ENCODE measurements at places on chromosomes 12 and 14.

- no peak for DNase-seq
Observed at GRCh38 chr14:67311868-67312267, 47.7 kb downstream of the ATP6V1D start.

- DNase-seq: no peak
Observed at GRCh38 chr12:70948236-70948975, 27.9 kb upstream of the PTPRR start.

DNA sequence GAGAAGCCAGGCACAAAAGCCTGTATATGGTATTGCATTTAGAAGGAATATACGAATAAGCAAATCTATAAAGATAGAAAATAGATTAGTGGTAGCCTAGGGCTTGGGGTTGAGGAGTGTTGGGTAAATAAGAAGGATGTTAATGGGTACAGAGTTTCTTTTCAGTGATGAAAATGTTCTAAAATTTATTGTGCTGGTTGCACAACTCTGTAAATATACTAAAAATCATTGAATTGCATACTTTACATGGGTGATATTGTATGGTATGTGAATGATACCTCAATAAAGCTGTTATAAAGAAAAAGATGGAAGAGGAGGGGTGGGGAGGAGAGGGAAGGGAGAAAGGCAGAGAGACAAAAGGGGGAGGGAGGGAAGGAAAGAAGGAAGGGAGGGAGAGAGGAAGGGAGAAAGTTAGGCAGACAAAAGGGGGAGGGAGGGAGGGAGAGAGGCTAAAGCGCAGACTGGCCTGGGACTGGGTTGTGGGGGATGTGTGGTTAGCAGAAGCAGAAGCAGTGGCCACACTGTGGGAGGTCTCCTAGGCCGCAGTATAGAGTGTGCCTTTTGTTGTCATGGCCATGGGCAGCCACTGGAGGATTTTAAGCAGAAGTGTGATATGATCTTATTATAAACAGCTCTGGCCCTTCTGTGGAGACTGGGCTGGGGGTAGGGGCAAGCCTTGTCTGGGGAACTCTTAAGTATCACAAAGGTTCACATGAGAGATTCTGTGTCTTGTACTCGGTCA, 73.6 kb upstream of the ELK3 start:
- DNase-seq: peak; percentile 83

DNA sequence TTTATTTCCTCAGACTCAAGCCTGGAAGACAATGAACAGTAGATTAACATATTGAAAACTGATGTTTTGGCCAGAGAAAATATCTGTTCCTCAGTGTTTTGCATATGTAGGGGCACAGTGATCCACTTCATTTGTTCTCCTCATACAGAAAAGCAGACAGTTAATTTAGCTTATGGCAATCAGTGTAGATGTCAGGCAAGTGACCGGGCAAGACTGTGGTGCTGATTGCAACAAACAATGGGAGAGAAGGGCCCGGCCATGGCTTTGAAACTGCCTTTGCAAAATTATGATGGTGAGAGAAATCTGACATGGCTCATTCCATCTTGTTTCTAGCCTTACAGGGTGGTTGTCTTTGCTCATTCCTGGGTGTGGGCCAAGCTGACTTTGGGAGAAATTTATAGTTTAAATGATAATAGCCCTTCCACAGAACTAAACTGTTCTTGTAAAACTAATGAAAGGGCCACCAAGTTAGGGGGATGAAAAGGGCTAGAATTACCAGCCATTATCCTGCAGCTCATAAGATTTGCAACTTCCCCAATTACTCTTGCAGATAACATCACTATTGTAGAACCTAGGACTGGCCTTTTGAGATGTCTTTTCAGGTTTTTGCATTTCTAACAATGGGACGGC, 220.3 kb downstream of the KTN1 start:
- no peak for DNase-seq

DNA sequence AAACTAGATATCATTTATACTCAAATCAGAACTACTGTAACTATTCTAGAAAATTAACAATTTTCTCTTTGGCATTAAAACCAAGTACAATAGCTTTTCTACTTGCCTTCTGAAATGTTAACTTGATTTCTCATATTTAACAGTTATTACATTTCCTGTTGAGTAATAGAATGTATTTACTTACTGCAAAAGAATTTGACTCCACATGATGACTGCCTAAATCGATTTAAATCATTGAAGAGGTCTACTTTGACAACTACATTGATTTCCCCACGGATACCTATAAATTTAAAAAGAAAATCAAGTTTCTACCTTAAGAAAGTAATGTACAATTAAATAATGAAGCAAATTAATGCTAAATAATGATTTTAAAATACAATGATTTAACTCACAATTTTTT, 18.9 kb downstream of the C2CD5 start:
- DNase-seq: no peak

- DNase-seq: no peak
Observed at GRCh38 chr12:91555436-91556415, 373.1 kb upstream of the DCN start.

- peak; percentile 7 for DNase-seq
Observed at GRCh38 chr14:65421201-65421981, 8.9 kb downstream of the FUT8 start.

DNA sequence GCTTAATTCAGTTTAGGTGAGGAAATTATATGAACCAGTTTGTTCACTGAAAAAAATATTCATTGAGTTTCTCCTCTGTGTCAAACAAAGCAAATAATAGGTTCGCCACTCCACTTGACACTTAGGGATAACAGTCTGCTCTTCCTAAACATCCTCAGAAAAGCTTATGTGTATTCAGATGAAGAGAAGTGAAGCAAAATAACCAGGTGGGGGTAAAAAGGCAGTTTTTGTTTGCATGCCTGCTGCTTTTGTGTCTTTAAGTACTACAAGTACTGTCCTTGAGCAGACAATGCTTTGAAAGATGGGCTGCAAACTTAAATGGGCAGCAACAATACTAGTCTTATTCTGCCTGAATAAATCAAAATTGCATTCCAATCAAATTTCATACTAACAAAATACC, 910.7 kb upstream of the MDGA2 start:
- no peak for DNase-seq

- peak; percentile 45 for DNase-seq
Observed at GRCh38 chr14:105087308-105087962, 22.2 kb upstream of the GPR132 start.

DNA sequence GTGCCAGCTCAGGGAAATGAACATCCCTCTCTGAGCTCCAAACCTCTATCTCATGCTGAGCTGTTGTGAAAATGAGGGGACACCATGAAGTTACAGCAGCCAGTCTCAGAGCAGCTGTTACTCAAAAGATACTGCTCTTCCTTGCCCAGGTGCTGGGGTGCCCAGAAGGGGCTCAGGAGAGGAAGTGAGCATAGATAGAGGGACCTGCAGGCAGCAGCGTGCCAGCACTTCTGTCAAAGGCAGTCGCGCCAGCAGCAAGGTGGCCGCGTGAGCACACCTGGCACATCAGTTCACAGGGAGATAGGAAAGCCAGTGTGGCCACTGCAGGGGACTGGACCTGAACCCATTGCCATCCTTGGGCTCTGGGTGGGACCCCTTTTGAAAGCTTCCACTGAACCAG, 27.8 kb downstream of the C14orf132 start:
- no peak for DNase-seq

- no peak for DNase-seq
Observed at GRCh38 chr12:16670456-16671050, 64.6 kb upstream of the LMO3 start.

DNA sequence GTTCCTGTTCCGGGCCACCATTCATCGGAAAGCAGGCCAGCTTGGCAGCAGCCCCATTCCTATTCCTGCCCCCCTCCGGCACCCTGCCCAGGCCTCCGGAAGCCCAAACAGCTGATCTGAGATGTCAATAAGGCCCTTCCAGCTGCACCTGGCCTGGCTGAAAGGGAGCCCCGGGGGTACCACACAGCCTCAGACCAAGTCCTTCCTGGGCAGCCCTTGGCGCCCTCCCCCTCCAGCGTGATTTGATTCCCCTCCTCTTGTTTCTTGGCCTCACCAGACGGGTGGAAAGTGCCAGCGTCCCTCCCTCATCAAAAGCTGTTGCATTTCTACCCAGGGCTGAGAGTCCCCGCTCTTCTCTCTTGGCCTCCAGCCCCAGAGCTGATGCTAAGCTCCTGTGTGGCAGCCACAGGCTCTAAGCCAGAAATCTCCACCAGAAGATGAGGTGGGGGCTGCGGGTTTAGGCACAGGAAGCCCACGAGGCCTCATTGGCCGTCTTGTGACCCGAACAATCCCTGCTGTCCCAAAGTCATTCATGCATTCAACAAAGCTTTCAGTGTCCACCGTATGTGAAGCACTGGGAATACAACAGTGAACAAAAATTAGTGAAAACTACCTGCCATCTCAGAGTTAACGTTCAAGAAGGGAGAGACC, 215.4 kb downstream of the SLC41A2 start:
- DNase-seq: no peak

GRCh38 chr12:14190694-14191093, 174.8 kb upstream of the ATF7IP start:
- DNase-seq: no peak

- no peak for DNase-seq
Observed at GRCh38 chr12:108831309-108831991, 25.9 kb downstream of the SSH1 start.

- no peak for DNase-seq
Observed at GRCh38 chr12:26047401-26048226, 77.2 kb downstream of the BHLHE41 start.

GRCh38 chr12:105552056-105552455, 221.6 kb downstream of the C12orf75 start:
- no peak for DNase-seq

DNA sequence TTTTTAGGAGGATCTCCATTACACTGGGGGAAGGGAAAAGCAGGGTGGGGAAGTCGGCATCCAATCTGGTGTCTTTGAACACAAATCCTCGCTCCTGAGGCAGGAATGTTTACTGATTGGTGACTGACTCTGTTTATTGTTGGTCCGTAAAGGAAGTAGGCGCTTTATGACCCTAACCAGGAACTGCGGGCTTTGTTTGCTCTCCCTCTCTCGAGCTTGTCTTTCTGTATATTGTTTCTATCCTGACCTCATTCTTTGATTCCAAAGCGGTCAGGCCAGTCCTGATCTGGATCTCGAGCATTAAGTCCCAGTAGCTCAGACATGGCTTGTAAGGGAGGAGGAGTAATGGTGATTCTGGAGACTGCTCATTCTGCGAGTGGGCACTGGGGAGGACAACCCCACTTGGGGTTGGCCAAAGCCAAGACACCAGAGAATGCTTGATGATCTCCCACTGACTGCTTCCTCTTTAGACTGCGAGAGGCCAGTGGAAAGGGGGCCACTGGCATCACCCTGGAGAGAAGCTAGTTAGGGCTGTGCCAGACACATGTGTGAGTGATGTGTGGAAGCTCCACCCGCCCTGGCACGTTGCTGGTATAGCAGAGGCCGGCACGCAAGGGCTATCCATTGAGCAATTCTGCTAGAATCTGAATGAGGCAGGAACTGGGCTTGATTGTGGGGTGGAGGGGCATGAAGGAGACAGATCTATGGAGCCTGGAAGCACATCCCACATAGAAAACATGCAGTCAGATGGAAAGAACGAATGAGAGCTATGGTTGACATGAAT, 194.6 kb downstream of the PAX9 start:
- DNase-seq: no peak

DNA sequence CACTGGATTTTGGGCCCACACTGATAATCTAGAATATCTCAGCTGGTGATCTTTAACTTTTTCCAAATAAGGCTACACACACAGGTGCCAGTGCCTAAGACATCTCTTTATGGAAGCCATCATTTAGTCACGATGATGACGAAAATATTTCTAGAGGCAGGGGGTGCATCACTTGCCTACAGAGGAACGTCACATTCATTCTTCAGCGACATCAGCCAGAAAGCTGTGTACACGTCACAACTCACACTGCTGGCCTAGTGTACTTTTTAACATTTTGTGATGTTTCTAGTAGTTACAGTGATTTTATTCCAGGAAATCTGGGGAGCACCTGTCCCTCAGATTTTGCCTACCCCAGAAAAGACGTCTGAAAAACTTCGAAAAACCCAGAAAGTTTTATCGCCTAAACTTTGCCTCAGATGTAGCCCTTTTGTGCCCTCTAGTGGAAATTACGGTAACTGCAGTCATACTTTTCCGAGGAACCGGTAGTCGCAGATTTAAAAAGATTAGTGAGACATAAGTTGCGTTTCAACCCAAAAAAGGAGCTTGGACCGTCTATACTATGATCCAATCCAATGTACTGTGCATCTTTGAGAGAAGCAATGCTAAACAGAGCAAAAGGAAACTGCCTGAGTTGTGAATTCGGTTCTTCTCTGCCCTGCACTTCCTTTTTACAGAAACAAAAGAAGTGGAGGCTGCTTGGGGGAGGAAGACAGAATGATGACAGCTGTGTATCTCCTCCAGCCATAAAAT, 64.3 kb upstream of the STON2 start:
- peak; percentile 95 for DNase-seq

DNA sequence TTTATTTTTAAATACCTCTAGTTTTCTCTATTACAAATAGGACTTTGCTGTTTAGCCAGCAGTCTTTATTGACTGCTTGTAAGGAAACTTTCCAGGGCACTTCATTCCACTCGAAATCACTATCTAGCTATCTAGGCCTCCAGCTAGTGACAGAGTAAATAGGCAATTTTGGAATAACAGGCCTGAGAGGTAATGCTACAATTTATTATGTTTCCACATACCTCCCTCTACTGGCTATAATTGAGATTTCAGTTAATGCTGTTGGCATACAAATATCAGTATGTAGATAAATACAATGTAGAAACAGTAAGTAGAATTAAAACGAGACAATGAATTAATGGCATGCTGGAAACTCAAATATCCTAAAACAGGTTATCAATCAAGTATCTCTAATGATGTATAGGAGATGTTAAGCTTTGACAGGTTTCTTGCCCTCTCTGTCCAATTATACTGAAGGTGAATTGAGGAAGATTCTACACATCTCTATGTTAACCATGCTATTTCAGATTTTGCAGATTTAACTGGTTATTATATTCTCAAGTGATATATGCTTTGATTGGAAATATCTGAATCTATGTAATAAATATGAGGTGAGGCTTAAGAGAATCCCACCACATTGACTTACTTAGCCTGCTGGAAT, 7.2 kb downstream of the DTD2 start:
- DNase-seq: peak; percentile 20

DNA sequence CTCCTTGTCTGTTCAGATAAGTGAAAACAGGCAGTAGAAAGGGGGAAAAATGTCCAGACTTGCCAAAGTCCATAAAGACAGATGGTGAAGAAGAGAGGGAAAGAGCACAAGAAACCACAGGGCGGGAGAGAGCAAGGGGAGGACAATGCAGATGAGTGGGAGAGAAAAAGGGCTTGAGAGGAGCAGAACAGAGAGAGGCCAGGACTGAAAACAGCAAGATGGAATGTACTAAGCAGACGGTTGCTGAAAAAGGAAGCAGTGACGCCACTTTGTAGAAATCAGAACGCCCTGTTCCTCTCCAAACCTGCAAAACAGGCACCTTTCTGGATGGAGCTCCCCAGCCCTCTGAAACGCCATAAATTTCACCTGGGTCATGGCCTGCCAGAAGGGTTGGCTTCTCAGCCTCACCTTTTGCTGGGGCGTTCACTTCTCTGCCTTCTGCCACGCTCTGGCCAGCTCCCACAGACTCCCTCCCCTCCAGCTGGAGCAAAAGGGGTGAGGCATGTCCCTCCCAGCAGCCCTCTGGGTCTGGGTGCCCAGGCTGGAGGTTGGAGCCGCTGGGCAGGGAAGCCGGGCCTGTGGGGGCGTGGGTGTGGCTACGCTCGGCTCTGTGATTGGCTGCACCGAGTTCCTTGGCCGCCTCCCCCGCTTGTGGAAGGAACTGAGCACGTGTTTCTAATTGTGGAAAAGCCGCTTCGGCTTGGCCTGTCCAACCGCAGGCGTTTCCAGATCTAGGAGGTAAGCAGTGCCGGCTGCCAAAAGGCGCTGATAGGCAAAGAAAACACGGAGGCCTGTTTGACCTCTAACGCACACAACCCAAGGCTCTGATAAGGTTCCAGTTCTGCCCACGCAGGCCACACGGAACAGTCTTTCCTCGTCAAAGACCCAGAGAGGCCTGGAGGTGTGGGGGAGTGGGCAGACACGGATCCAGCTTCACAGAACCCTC, 29.3 kb downstream of the SLC7A8 start:
- DNase-seq: peak; percentile 59
